AG20443 (cell line): ENCODE measurements at places on chromosomes 2 and 18.

DNA sequence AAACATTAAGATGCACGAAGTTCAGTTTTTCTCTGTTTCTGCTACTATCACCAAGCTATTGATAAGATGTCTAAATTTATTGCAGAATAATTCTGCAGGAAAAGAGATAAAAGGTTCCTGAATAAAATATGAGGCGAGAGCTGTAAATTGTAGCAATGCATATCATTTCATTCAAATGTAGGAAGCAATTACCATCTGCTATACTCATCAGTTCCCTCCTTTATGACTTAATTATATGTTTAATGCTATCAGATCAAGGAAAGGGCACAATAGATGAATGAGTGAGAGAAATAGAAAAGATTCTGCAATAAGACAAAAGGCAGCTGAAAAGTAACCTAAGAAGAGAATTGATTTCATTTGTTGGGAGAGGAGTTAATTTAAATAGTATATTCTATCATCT, 108.2 kb upstream of the GALNT5 start:
- no peak for DNase-seq

DNA sequence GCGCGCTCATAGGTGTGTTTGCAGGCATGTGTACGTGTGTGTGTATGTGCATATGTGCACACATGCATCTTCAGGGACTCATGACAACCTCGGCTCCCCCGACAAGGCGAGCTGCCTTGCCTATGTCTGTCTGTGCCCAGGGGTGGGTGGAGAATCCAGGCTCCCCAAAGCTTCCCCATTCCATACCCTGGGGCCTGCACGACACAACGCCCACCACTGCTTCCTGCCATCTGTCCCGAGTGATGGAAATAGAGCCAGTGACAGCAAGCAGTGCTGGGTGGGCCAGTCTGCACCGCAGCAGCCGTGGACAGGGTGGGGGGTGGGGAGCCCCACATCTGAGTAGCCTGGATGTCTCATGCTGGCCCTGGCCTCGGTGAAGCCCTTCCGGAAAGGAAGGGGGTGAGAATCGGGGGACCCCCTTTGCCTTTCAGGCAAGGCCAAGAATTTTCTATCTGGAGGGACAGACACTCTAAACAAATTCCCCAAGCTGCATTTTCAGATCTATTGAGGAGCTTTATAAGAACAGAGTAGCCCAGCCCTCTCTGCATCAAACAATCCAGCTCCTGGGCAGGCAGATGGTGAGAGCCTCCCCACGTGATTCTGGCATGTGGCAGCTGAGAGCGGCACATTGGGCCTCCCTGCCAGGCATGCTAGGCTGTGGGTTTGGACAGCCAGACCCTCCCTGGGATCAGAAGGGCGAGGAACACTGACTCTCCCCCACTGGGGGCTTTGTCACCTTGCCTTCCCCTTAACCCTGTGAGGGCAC, 4.9 kb downstream of the KCNIP3 start:
- no peak for DNase-seq

- no peak for DNase-seq
Observed at GRCh38 chr2:71596011-71596410, 142.7 kb downstream of the DYSF start.

GRCh38 chr2:240467659-240468302, 32.3 kb downstream of the GPC1 start:
- DNase-seq = peak; percentile 22

DNA sequence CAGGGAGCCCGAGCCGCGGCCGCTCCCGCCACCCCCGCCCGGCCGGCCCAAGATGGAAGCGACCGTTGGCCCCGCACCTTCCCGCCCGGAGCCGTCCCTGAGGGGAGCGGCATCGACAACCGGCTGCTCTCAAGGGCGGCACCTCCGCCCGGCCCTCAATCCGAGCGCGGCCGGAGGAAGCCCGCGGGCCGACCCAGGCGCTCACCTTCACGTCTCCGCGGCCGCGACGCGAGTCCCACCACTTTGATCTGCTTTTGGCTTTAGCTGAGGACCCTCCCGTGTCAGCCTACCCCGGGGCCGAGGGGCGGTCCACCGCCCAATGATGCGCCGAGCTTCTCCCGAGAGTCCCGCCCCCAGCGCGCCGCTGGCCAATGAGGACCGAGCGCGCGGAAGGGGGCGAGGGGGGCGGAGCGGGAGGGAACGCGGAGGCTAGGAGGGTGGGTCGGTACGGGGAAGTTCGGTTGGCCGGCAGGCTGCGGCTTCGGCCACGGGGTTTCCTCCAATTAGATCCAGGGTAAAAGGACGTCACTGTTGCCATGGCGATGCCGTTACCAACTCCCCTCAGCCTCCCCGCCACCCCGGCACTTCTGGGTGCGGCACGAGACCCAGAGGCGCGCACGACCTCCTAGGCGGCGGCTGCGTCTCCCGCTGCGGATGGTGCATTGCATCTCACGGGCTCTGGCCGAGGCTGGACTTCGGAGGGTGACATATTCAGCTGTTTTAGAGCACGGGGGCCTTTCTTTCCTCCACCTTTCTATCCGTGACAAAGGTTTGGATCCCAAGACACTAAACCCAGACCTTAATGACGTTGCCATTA, at the start of gene YWHAQ:
Gene YWHAQ (minus strand): TSS at position 262 of the 817 bp plus-strand sequence. CDS start 545 bp downstream, outside the sequence.
- DNase-seq = peak; percentile 99

GRCh38 chr2:55111570-55112228, 61.4 kb upstream of the RTN4 start:
- peak; percentile 84 for DNase-seq

- no peak for DNase-seq
Observed at GRCh38 chr2:26504002-26504401, 26.1 kb upstream of the OTOF start.

DNA sequence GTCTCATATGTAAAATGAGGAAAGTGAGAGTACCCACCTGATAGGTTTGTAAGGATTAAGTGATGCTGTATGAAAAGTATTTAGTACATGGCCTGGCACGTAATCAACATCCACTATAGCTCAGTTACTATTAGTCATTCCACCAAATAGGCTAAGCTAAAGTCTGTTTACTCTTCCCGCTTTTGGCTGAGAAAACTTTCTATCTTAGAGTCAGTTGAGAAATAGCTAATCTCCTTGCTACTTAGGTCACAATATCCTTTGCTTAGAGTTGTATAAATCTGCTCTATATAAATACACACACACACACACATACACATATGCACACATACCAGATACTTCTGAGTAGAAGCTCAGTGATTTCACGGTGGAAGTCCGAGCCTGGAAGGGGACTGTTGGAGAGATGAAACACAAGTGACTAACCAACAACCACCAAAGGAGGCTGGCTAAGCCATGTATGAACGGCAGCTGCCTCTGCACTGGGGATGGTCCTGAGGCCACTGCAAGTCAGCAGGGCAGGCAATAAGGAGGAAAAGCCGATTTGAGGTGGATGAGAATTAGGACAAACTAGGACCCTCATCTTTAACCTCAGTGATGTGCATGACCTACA, 104.6 kb upstream of the EPHA4 start:
- no peak for DNase-seq

- no peak for DNase-seq
Observed at GRCh38 chr18:29071869-29072268, 894.9 kb upstream of the CDH2 start.

DNA sequence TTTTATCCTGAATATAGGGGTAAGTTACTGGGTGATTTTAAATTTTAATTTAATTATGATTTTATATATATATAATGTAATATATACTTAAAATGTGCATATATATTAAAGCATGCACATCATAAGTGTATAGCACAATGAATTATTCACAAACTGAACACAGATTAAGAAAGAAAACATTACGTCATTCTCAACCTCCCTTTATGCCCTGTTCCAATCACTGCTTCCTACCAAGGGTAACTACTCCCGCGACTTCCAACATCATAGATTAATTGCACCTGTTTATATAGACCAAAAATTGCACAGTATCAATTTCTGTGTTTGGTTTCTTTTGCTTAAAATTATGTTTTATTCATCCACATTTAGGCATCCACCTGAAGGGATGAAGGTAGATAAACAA, 301.3 kb upstream of the KLHL14 start:
- no peak for DNase-seq

GRCh38 chr2:85887566-85888019, 1.2 kb downstream of the ST3GAL5 start:
- peak; percentile 46 for DNase-seq

DNA sequence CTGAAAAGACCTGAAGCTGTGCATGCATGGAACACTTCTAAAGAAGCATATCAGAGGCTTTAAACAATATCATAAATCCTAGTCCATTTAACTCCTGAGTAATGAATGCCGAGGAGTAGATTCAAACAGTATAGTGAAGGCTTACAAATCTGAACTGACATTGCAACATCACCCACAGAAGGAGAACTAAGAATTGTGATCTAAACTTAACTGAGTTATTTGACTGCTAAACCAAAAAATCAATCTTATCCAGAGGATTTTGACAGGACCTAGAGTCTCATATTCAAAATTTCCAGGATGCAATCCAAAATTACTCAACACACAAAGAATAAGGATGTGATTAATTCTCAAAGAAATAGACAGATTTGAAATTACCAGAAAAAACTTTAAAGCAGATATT, 181.0 kb downstream of the SLC39A10 start:
- DNase-seq = no peak

GRCh38 chr2:238282861-238283738, 5.3 kb downstream of the PER2 start:
- DNase-seq = no peak

DNA sequence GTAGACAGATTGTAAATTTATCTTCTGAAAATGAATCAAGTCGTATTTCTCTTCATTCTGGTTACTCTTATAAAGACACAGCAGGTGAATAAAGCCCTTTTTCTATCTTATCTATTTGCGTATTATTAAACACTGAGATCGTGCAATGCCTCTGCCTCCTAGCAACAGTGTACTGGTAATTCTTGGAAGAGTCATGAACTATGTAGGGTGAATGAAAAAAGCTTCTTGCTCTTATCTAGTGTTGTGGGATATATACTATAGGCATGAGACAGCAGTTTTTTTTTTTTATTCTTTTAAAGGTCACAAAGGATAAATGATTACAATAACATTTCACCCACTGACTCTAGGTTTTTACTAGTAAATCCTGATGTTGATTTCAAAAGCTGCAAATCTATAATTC, 324.2 kb downstream of the PDE11A start:
- DNase-seq = no peak

DNA sequence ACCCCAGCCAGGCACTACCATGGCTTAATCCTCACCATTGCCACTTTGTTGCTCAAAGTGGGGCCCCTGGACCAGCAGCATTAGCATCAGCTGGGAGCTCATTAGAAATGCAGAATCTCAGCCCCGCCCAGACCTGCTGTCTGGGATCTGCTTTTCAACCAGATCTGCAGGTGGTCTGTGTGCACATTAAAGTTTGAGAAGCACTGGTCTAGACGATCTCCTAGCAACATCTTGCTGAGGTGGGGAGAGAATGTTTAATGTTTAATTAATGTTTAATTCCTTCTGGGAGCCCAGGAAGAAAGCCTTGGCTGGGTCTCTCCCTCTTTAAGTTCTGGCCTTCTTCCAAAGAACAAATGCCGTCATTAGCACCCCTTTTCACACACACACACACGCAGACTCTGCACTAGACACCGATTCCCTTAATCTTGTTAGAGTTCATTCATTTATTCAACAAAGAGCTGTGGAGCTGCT, 53.7 kb downstream of the EDAR start:
- DNase-seq = no peak

GRCh38 chr2:152335726-152336118, 748 bp downstream of the FMNL2 start:
- no peak for DNase-seq

DNA sequence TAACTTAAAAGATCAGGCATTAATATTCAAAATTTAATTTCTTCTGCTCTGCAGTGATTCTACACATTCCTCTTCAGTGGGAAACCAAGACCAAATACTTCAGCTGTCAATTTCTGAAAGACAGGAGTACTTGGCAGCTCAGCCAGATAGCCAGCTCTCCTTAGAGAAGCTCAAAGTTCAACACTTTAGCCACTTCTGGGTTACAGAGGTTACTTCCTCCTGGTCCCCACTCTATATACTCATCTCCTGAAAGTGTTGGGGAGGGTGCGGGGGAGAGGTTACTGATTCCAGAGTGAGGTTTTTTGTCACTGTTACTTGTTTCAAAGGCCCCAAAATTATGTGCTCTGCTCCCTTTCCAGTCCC, 4.1 kb downstream of the CYTIP start:
- DNase-seq = no peak

GRCh38 chr2:174334278-174334715, 457 bp upstream of the SP9 start:
- DNase-seq = no peak

- DNase-seq = no peak
Observed at GRCh38 chr2:152577579-152577978, 139.7 kb downstream of the PRPF40A start.

DNA sequence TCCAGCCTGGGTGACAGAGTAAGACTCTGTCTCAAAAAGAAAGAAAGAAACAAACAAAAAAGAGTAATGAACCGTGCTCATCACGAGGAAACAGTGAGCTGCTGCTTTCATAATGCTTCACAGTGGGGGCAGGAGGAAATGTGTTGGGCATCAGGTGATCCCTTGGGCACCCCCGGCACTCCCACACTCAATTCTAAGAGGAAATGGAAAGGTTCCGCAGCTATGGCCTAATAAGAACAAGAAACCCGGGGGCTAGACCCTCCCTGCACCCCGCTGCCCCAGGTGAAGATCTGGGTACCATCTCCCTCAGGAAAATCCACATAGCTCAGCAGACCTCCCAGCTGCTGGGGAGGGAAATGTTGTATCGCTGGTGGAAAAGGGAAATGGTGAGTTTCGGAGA, 118.9 kb downstream of the LPIN1 start:
- no peak for DNase-seq
